ENCODE measurements at places on chromosomes 7 and 10.

GRCh38 chr10:61943674-61944378 is 42.3 kb downstream of the ARID5B start:
- no peak for DNase-seq

DNA sequence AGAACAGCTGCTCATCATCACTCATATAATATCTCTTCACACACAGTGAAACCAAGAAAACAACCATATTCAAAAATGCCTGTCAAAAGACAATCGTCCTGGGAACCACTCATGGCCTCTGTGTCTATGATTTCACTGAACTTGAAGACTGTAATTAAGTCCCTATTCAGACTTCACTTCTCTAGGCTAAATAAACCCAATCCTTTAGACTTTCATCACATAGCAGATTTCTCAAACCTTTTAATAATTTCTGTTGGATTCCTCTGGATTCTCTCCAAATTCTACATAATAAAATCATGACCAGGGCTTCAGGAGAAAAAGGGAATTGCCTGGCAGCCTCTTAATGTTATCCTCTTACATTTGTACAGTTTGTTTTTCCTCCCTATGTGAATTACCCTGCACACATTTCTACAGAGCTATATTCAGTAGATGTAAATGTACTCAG is 201.1 kb downstream of the LRRN3 start:
- no peak for DNase-seq

- DNase-seq = no peak
Measured at GRCh38 chr7:103687272-103687671, 241.3 kb upstream of the SLC26A5 start.

- no peak for DNase-seq
Measured at GRCh38 chr10:31580646-31581045, 261.6 kb downstream of the ZEB1 start.

GRCh38 chr10:89085153-89085552 is 94.6 kb downstream of the FAS start:
- DNase-seq = no peak

DNA sequence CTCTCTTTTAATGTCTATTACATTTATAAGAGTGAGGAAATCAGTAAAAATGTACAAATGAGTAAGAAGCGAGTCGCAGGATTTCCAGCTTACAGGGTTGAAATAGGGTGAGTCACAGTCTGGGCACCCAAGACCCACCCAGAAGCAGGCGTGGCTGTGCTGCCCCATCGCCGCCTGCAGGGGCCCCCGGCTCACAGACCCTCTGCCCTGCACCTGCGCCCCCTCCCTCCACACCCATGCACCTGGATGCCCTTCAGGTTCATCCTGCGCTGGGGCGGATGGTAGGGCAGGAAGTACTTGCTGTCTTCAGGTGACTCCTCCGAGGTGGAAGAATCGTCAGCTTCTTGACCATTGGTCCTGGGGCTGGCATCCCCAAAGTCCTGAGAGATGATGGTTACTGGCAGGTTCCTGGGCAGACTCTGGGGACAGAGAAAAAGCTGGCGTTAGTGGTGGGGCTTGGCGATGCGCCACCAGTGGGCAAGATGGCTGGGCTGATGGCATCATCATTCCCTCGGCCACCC is 90.2 kb upstream of the GNA12 start:
- DNase-seq = no peak

DNA sequence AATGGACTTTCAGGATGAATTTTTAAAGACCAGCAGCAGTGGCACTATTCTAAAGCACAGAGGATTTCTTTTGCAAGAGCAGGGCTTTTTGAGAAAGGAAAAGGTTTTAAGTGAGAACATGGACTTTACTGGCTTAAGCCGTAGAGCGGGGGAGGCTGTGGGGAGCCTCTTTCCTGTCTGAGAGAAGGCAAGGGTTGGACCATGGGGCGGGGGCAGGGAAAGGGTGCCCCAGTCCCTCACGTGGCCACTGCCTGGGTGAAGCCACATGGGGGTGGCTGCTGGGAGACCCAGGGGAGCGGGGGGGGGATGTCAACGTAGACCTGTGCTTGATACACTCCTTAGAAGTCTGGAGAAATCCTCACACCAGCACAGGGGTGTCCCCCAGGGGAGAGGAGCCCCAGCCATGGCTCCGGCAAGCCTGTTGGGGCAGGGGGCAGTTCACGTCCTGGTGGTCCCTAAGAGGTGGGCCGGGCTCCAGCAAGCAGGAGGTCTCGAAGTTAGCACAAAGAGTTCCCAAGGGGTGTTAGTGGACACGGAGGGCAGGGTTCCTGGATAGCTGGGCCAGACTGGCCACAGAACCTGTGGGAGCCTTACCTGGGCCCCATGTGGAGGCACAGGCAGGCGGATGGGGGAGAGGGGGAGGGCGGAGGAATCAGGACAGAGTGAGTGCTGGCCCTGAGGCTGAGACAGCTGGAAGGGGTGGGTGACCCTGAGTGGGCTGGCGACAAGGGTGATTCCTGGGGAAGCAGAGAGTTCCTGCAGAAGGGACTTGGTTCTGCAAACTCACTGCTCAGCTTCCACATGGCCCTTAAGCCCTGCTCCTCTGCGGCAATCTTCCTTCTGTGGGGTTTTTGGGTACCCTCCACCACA is 36.9 kb upstream of the ELFN1 start:
- no peak for DNase-seq

- DNase-seq = no peak
Measured at GRCh38 chr10:62433901-62434300, 59.7 kb downstream of the ZNF365 start.

- DNase-seq = no peak
Measured at GRCh38 chr7:65960351-65961074, 21.5 kb downstream of the GUSB start.

GRCh38 chr10:88292185-88292514 is 291.0 kb downstream of the RNLS start:
- DNase-seq = no peak

- DNase-seq = no peak
Measured at GRCh38 chr7:121151774-121152221, 163.3 kb downstream of the CPED1 start.

DNA sequence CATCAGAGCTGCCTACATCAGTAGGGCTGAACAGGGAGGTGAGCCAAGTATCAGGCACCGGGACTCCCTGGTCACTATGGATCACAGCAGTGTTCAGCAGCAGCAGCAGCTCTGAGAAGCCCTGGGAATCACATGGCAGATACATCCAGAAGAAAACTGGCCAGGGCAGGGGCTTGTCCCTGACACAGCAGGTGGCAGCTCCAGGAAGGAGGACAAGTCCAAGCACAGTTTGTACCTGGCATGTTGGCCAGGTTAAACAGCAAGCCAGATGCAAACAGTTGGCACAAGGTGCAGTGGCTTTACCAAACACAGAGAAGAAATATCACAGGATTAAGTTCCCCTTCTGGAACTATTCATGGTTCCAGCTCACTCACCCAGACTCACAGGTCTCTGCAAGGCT is 139.4 kb downstream of the KCNMA1 start:
- no peak for DNase-seq

- DNase-seq = no peak
Measured at GRCh38 chr7:7851381-7851780, 117.2 kb upstream of the GLCCI1 start.

DNA sequence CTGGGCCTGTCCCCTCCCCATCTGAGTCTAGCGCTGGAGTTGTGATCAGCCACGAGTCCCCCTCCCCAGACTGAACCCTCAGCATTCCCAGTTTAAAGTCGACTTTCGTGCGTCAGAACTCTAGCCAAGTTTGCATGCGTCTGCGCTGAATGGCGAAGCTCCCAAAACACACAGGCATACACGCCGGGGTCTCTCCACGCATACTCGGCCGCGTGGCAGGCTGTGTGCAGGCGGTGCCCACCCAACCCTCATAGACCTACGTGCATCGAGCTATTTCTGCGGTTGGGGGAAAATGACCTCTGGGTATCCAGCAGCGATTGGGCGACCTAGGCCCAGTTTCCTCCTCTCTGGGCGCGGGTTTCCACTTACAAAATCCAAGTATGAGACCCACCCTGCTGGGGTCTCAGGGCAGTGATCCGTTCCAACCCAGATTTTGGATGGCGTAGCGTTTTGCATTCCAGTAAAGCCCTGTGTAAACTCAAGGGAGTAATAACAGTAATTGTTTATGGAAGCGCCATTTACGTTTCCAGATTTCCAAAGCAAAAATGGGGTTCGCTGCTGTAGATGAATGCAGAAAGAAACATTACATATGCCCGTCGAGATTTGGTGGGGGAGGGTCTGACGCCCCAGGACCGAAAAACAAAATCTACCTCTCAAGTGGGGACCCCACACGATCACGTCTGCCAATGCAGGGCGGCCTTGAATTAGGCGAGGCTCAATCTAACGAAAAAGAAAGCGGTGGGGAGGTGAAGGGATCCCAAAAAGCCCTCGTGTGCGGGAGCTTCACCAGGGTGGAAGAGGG is 2.0 kb upstream of the HMX3 start:
- no peak for DNase-seq

DNA sequence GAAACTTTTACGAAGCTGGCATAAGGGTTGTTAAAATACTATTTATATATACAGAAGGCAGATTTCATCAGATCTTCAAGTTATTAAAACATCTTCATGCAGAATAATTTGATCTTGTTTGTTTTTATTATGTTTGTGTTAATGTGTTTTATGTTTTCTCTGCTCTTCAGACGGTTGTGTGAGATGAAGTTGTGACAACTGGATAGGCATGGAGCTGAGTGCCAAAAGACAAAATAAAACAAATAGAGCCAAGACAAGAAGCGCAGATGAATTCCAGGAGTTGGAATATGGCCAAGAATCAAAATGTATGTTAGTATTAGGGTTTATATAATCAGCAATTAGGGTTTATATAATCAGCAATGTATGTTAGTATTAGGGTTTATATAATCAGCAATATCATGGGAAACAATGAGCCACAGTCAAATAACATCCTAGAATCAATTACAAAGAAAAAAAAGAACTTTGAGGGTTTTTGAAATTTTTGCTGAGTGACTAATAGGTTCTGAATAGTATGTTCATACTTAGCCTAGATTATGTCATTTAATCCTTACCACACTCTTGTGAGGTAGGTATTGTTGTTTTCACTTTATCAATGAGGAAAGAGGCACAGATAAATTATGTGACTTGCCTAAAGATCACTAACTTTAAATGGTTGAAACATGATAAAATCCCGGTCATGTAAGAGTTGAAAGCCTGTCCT is 488.0 kb upstream of the STEAP1 start:
- no peak for DNase-seq

- DNase-seq = no peak
Measured at GRCh38 chr7:4807598-4808016, 32.2 kb downstream of the AP5Z1 start.

DNA sequence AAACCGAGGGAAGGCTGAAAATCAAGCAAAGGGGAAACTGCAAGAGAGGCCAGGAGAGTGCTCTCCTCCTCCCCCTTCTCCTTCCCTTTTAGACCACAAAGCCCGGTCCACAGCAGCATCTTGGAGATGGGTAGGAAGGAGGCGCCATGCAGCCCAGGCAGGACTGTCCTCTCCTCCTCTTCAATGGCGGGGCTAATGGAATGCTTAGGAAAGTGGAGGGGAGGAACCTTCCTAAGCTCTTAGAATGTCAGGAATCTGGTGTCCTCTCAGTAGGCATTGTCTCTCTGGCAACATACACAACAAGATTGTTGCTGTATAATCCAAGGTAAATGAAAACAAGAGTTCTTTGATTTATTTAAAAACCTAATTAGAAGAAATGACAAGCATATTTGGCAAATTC is 185.1 kb downstream of the DGKI start:
- DNase-seq = no peak

DNA sequence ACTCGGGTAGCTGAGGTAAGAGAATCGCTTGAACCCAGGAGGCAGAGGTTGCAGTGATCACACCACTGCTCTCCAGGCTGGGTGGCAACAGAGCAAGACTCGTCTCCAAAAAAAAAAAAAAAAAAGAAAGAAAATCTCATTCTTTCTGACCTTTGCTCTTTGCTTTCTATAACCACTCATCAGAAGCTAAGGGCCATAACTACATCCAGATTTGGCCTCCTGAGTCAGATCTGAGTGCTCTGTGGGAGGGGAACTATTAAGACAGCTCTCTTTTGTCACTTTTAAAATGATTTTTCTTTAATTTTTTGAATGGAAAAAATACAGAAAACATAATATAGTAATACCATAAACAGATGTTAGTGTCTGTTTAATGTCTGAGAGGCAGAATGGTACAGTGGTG is 210.1 kb downstream of the KIAA1217 start:
- DNase-seq = no peak

DNA sequence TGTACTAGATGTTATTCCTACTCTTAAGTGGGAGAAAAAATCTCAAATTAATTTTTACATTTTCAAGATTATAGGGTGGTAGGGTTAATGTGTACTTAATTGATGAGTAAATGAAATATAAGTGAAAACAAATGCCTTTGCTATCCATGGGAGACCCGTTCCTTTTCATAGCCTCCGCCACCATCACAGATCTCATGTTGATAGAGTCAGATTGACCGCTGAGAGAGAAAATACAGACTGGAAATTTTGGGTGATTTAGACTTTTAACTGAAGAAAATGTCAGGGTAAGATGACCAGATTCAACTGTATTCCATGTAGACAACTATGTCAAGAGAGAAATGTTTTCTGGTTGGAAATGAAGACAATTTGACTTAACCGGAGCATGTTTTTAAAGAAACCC is 446.2 kb downstream of the AUTS2 start:
- DNase-seq = no peak

DNA sequence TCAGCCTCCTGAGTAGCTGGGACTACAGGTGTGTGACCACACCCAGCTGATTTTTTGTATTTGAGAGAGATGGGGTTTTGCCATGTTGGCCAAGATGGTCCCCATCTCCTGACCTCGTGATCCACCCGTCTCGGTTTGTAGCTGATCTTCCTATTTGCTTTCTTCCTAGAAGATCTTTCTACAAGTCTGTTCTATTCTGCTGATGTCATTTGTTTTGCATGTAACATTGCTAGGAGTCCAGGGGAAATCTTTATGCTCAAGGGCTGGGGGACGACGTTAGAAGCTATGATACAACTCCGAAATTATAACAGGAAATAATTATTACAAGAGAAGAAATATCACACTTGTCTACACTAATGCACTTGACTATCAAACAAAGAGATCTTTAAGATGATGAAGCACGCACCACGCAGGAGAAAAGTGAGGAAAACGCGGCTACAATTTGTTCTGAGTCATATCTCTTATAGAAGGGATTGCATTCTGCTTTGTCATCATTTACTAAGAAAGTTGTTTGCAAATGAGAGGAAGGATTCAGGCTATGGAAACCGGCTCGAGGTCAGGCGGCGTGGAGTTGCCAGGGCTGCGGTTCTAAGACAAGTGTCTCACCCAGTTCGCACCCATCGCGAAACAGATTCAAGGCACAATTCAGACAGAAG is 103.0 kb upstream of the CARD11 start:
- DNase-seq = no peak

- DNase-seq = no peak
Measured at GRCh38 chr10:37654466-37654865, 202.9 kb downstream of the ZNF248 start.

GRCh38 chr7:54885285-54885684 is 126.3 kb upstream of the SEC61G start:
- DNase-seq = no peak

DNA sequence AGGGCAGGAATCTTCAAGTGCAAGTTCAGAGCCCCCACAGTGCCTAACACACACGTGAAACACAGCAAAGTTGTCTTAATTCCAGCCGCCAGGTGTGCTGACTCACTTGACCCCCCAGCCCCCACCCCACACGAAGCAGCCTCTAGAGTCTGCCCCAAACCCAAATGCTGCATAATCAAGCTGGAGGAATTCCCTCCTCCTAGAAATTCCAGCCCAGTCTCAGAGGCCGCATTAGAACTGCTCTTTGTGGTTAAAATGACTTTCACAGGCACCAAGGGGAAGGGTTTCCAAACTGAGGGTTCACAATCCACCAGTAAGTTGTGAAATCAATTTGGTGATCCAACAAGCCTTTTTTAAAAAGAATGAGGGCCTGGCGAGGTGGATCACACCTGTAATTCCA is 67.0 kb upstream of the PLXNA4 start:
- DNase-seq = no peak

GRCh38 chr7:44380831-44381493 is 55.6 kb upstream of the CAMK2B start:
- DNase-seq = no peak
